Ascending aorta (tissue), 2 donors: ENCODE measurements at places on chromosomes 11 and 22.

DNA sequence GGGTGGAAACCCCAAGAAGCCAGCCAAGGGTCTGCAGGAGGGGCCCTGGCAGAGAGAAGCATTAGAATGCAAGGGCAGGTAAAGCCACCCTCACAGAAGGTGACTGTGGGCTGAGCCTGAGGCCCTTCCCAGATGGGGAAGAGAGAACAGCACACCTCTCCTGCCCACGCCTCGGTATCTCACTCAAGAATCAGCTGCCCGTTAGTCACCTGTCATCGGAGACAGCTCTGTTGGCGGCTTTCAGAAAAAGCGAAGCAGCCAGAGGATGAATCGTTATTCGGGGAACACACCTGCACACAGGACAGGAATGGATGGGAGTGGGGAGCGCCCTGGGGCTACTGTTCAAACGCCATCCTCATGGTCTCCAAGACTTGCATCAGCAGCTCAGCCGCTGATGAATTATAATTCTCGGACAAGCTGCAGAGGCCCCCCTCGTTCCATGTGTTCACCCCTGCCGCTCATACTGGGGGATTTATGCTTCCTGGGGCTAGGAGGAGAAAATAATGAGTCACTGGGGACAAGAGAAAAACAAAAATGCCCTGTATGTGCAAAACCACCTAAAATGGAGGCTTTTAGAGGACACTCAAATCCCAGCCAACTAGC, 21.6 kb upstream of the TMA7B start:
- no peaks in the 10 kb centered on the region for H3K4me1 ChIP-seq
- H3K4me3 ChIP-seq, result no peak overlapping the region
- DNase-seq, result no peak
- no peak overlapping the region for H3K27ac ChIP-seq
- H3K36me3 ChIP-seq, result no peaks in the 10 kb centered on the region
- H3K27me3 ChIP-seq, result no peaks in the 10 kb centered on the region

DNA sequence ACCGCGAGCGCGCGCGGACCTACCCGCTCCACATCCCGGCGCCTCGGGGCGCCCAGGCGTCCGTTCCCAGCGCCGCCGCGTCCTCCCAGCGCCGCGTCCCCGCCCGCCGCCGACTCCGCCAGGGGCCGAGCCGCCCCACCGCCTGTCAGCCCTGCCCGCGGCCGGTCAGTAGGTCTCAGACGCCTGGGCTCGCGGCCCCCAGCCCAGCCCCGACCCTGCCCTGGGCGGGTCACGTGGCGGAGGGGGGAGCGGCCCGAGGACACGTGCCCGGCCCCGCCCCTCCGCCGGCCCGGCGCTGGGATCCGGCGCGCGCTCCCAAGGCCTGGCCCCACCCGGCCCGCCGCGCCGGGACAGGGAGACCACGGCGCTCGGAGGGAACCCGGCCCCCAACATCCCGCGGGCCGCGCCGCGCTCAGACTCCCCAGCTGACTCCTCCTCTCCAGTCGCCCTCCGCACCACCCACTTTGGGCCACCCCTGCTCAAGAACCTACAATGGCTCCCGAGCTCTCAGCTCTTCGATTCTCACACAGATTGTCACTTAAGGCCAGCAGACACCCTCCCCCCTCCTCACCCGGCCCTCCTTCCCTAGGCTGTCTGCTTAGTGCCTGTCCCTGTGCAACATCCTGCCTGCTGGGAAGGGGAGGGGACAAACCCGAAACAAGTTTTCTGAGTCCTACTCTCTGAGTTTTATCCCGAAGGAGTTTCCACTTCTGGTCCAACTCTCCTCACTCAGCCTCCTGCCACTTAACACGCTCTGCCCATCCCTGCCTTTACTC, at the start of gene RAB3IL1:
Gene RAB3IL1 (minus strand): TSS at position 233 of the 776 bp plus-strand sequence. CDS start 199 bp downstream, at position 34.
- peaks cover 8% of the 10 kb centered on the region for H3K4me1 ChIP-seq
- H3K27me3 ChIP-seq, result no peaks in the 10 kb centered on the region
- no peak for DNase-seq
- H3K27ac ChIP-seq, result peak within 1 kb of the TSS; percentile 54

DNA sequence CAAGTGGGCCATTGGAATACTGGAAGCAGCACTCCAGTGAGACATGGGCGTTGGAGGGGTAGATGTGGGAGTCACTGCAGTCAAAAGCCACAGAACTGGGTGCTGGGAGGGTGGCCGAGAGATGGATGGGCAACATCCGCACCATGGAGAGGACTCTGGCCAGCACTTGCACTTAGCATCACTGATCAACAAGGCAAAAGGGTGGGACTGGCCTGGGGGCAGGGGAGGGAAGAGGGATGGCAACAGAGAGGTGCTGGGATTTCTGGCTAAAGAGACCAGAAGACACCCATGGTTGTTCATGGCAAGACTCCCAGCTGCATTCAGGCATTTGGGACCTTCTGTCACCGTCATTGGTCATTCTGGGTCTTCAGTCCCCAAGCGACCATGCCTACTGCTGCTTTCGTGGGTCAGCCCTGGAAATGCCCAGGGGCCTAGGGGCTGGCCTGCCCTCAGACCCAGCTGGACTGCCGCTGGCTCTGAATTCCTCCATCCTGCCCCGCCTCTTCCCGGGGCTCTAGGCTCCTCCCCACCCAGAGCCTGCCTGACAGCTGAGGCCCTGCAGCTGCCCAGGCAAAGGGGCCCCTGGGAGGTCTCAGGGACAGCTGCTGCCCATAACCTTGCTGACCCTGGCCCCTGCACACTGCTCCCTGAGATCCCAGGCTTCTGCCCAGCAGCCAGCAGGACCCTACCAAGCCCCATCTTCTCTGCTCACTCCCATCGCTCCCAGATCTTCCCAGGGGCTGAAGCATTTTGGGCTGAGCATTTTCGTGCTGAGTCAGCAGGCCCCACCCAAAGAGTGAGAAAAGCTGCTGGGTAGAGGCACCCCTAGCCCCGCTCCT, 13.0 kb upstream of the CDC42EP2 start:
- no peak overlapping the region for H3K4me3 ChIP-seq
- H3K4me1 ChIP-seq, result peaks cover 6% of the 10 kb centered on the region
- no peaks in the 10 kb centered on the region for H3K36me3 ChIP-seq
- H3K27ac ChIP-seq, result no peak overlapping the region

DNA sequence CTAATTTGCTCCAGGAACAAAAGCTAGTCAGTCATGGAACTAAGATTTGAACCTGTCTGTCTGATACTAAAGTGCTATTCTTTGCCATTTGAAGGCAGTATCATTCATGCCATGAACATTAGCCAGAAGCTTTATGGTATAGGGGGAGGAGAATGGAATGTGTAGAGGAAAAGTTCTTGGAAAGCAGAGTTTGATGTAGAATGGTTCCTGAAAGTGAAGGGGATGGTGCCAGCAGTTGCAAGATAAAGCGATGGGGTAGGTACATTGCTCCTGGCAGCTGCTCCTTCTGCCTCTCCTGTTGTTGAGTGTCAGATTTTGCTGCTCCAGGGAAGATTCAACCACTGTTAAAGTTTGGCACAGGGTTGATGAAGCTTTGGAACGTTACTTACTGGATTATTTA, 53.4 kb downstream of the ARHGAP42 start:
- H3K4me1 ChIP-seq, result peaks cover 11% of the 10 kb centered on the region
- no peak for DNase-seq
- H3K27me3 ChIP-seq, result no peaks in the 10 kb centered on the region
- no peak overlapping the region for H3K27ac ChIP-seq

DNA sequence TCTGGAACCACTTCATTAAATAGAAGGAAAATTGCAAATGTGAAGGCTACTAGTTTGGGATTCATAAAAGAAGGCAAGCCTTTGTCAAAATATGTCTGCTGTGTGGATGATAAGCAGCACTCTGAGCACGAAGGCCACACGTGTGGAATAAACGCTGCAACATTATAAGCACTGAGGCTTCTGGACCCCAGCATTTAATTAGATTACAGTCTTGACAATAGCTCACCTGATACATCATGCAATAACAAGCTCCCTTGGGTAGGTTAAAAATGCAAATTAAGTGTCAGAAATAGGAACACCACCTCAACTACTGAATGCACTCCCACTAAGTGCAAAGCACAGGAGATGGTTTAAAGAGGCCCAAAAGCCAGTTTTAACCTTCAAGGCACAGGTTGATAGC, 179.3 kb downstream of the LARGE1 start:
- no peak overlapping the region for H3K27ac ChIP-seq
- no peaks in the 10 kb centered on the region for H3K27me3 ChIP-seq
- DNase-seq, result no peak
- no peak overlapping the region for H3K4me3 ChIP-seq
- no peaks in the 10 kb centered on the region for H3K36me3 ChIP-seq

DNA sequence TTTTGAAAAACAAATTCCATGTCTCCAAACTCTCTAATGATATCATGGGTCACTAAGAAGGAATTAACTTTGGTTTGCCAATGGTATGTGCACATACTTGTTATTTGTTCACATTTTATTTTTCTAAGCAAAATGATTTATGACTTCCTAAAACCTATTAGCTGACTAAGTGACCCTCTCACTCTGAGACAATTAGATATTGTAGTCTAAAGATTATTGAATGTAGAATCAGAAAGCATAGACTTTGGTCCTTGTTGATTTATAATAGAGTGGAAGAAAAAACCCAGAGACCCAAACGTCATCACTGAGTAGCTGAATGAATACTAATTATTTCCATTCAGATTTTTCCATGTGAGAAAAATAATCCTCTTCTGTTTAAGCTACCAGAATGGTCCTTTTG, 243.5 kb upstream of the ANO3 start:
- H3K4me3 ChIP-seq, result no peak overlapping the region
- H3K27me3 ChIP-seq, result no peaks in the 10 kb centered on the region
- DNase-seq, result no peak
- no peaks in the 10 kb centered on the region for H3K4me1 ChIP-seq
